ENCODE measurements at places on chromosomes 6 and 20.
A peak's percentile ranks its signal among the peaks of the same experiment; 100 is the strongest.

- DNase-seq, result no peak
These were observed 31.2 kb downstream of the FERMT1 start for GRCh38 chr20:6091661-6092060.

DNA sequence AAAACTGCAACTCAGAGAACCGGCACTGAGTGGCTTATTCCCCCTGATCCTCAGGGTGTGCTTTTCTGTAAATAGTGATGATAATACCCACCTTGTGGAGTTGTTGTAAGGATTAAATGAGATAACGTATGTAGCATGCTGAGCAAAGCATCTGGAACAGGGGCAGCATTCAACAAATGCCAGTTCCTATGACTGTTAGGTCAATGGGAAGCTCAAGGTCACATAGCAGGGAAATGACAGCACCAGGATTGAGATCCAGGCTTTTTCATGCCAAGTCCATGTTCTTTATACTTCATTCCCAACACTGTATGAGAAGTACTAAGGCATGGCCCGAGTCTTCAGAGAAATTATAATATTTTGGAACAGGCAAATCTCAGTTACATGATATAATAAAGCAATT lies 5.1 kb downstream of the RCAN2 start:
- DNase-seq, result no peak

- no peak for DNase-seq
These were observed 86.7 kb upstream of the F13A1 start for GRCh38 chr6:6407071-6407741.

DNA sequence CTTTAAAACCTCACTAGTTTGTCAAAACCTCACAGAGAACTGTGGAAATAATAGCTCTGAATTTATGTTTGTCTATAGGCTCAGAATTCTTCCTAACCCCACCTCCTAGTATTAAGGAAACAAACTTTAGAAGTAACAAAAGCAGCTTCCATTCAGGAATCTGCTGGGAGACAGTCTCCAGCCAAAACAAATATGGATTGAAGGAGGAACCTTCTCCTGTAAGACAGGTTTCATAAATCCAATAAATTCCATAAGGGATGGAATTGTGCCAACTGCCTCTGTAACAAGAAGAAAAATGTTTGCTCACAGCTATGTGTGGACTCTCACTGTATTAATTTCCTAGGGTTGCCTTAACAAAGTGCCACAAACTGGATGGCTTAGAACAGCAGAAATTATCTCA lies 7.5 kb downstream of the SYCP2 start:
- no peak for DNase-seq

- DNase-seq, result no peak
These were observed 13.0 kb downstream of the EFCAB8 start for GRCh38 chr20:32871627-32872160.

- DNase-seq, result no peak
These were observed 308.5 kb downstream of the BMP7 start for GRCh38 chr20:56957737-56958553.

DNA sequence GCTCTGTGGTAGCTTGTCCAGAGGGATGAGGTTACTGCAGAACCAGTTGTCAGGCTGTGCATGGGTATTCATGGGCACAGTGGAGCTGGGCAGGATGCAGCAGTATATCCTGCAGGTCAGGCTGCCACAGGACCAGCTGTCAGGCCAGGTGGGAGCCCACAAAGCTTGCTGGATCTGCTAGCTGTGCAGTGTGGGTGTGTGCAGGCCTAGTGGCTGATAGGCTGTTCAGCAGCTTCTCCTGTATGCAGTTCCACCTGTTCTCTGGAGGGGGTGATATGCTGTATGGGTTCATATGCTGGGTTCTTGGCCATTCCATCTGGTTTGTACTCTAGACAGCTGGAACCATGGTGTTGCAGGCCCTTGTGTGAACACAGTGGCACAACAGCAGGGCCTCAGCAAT lies 40.6 kb upstream of the TPD52L1 start:
- no peak for DNase-seq

- DNase-seq, result no peak
These were observed 145.1 kb downstream of the PREX1 start for GRCh38 chr20:48682529-48683363.

DNA sequence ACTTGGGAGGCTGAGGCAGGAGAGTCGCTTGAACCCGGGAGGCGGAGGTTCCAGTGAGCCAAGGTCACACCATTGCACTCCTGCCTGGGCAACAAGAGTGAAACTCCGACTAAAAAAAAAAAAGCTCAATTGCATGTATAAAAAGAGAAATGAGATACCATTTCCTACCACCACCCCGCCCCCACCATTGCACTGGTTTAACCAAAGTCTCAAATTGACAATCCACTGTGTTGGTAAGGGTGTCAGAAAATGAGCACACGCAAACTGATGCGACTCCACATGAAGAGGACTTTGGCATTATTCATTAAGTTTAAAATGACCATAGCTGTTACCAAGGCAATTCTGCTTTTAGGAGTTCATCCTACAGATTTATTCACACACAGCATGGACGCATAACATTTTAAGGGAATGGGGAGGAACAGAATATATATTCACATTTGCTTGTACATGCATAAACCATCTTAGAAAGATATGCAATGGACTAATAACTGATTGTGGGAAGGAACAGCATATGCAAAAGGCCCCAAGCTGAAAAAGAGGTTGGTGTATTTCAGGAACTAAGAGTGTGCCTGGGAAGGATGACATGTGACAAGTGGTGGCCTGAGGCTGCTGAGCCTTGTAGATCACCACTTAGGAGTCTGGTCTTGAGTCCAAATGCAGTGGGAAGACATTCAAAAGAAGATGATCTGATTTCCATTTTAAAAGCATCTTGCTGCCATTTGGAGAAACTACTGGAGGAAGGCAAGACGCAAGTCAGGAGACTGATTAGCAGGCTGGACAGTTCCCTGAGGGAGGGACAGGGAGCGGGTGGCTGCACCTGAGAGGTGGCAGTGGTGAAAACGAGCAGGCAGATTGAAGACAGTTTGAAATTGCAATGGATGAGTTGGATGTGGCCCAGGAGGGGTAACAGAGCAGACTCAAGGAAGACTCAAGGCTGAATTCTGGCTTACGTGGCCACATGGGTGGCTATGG lies 37.2 kb upstream of the PTPN1 start:
- no peak for DNase-seq

GRCh38 chr6:6843057-6843627 lies 254.6 kb downstream of the LY86 start:
- no peak for DNase-seq

DNA sequence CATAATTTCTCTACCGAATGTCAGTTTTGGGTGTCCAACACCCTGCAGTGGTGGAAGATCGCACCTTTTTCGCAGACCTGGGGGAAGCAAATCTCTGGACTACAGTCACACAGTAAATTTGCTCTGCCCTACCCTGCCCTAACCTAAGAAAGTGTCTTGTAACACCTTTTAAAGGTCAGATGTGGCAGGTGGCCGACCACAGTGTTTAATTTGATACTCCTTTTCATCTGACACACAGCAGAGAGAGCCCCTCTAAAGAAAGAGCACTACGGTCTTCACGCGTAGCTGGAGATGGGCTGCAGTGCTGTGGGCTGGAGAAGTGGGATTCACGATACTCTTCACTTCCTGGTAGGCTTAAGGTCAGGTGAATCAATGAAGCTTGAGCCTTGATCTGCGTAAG lies 109.9 kb downstream of the TMEM242 start:
- DNase-seq, result no peak

DNA sequence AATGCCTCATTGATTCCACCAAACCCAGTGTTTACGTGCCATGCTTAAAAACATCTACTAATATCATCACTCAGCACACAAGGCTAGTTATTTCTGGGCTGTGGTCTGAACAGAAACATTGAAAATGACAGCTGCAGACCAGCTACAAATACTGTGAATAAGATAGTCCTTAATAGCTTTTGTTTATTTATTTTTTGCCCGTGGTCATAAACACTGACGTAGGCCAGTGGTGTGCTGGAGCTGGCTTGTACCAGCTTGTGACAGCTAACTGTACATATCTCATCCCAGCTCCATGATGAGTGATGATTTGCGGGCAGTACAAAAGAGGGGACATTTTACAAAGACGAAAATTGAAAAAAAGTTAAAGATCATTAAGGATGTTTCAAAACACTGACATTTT lies 1057.0 kb downstream of the EPHA7 start:
- no peak for DNase-seq

DNA sequence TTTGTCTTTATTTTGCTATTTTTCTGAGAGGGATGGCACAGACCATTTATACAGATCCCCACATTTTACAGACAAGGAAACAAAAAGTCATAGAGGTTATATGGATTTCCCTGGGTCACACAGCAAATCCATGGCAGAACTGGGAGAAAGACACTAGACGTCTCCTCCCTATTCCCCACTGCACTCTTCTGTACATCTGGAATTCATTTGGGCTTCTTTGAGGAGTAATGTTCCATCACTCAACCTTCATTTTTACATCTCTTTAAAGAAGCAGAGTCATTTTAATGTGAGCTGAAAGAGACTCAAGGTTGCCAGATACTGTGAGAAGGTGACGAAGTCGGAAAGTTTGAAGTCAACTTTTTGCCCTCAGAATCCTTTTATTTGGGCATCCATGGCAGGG lies 207.3 kb downstream of the OTOR start:
- no peak for DNase-seq

DNA sequence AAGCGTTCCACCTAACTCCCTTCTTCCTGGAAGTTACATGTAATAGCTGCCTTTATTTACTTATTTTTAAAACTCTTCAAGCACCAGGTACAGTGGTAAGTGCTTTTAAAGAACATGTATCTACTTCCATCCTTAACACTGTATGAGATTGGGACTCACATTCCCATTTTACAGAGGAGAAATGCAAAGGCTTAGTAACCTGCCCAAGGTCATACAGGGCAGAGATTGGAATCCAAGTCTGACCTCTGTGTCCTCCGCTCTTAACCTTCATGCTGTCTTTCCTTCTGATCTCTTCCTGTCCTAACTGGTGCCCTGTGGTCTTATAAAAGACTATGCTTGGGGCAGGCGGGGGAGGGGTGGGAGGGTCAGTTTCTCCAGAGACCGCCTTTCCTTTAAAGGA lies 1.6 kb downstream of the B4GALT5 start:
- DNase-seq, result no peak

DNA sequence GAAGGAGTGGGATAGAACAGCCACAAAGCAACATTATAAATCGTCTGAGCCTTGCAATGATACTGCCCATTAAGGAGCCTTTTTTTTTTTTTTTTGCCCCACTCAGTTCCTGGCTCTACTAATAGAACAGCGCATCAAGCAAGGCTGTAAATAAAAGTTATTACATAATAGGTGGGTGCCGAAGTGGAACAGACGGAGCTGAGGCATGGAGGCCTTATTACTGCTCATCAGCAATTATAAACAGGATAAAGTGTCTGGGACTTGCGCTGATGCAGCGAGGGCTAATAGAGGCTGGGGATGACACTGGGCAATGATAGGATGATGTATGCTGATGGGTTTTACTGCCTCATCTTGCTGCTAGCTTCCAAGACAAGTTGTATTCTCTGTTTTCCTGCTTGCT lies 272.1 kb downstream of the ZFAND3 start:
- DNase-seq, result no peak

DNA sequence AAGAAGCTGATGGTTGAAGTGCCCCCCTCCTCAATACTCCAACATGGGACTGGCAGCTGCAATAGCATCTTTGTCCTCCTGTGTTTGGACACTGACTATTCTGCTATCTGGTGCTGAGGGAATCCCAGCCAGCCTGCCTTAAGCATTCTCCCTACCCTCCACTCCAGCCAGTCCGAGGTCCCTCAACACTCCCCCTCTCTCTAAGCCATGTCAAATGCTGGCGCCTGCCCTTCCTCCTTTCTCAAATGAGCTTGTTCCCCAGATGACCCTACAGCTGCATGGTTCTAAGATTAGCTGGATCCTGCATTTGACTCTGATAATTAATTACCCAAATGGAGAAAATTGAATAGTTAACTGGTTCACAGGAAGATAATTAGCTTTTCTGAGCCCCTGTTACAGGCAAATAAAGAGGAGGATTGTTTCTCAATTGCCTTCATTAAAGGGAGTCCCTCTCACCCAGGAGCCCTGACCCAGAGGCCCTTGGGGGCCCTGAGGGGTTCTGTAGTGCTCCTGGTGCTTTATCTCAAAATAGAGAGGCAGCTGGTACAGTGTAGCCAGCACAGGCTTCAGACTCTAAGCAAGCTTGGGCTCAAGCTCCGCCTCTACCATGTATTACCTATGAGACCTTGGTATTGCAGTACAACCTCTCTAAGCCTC lies 37.9 kb upstream of the CHD6 start:
- no peak for DNase-seq

DNA sequence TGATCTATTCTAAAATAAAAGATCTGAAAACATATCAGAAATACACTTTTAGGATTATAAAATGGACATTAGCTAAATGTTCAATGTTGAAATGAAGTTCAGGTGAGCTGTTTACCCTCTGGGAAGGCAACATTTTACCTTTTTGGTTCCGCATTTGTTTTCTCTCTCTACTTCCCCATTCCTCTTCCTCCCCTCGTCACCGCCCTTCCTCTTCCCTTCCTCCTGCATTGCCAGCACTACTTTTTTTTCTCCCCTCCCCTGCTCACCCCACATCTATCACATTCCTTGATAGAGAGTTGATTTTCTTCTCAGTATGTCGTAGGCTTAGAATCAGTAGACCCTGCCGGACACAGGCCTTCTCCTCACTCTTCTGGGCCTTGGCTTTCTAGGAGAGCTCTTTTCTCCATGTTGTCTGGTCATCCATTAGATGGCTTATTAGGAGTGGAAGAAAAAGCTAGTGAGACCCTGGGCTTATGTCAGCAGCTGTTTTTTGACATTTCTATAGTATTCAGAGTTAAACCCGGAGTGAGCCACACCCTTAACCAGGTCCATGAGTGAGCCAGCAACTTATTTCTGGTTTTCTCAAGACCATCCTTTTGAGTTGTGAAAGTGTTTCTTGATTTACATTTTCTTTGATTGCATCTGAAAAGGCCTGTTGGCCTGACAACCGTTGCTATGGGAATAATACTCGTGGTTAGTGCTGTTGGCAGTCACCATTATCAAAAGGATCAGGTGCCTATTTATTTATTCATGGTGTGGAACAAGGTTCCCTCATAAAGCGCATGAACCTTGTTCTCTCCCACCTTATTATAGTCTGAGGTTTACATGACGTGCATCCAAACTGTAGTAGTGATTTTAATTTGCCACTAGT lies 90.9 kb downstream of the DTD1 start:
- peak; percentile 12 for DNase-seq

DNA sequence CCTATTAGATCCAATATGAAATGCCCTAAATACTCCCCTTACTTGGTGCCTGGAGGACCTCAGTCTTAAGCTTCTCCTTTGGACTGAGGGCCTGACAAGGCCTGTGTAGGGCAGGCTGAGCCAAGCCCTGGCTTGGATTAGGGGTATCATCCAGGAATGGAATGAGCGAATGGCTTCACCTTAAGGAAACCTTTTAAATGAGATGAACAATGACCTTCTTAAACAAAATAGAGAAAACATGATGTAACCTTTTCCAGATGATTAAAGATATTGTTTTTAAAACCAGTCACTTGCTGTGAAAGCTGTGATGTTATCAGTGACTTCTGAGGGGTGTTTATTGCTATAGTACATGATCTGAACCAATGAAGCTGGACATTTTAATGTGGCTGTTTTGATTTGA lies 55.5 kb downstream of the TRAF3IP2 start:
- DNase-seq, result no peak

- DNase-seq, result no peak
These were observed at the start of gene THBS2 for GRCh38 chr6:169253337-169254238. Gene THBS2 (minus strand): TSS chr6:169253846. CDS start chr6:169250784, 3,062 bp downstream.

Measured in central memory CD4-positive, alpha-beta T cell (primary cell).